ENCODE measurements at places on chromosomes 1 and 21.

DNA sequence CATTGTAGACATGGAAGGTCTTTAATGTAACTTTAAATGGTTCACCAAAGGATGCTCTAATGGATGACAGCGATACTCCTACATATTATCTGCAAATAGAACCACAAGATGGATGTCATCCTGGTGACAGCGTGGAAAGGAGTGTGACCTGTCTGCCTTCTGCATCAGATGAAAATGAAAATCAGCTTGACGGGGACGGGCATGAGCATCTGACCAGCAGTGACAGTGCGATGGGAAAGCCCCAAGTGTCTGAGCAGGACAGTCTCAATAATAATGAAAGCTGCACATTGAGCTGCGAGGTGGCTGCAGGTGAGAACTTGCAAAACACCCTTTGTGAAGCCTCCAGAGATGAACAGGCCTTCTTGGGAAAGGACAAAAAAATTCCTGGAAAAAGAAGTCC, 25.2 kb downstream of the CNST start:
- DNase-seq: no peak

GRCh38 chr21:15370462-15370975, 305.7 kb upstream of the NRIP1 start:
- no peak for DNase-seq

DNA sequence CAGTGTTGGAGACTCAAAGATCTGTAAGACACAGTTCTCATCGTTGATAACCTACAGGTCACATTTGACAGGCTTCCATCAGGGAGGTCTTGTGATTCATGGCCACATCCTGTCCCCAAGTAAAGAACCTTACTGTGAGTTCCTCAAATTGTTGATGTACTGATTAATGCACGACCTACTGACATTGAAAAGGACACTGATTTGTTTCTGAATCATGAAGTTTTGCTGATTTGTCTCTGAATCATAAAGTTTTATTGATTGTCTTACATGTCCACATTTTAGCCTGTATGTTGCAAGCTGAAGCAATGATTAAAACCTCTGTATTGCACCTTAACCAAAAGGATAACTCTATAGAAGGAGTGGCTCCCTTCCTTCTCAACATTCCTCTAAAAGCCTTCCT, 476.3 kb upstream of the RUNX1 start:
- no peak for DNase-seq

DNA sequence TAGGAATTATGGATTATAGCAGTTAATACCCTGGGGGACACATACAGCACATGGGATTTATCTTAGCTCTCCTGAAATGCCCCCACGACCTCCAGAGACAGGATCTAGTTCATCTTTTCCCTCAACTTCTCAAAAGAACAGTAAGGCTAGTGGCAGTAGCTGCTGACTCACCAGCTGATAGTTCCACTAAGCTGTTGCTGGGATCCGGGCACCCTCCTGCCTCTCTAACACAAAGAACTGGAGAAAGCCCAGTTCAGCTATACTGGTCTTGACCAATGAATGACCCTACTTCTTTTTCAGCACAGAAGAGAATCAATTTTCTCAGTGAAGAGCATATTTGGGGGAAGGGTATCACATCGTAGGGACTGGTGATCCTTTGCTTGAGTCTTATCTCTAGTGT, 84.1 kb downstream of the PGBD5 start:
- DNase-seq: no peak
